Ovary (tissue), 10 donors: ENCODE measurements at places on chromosomes 5 and 9.

DNA sequence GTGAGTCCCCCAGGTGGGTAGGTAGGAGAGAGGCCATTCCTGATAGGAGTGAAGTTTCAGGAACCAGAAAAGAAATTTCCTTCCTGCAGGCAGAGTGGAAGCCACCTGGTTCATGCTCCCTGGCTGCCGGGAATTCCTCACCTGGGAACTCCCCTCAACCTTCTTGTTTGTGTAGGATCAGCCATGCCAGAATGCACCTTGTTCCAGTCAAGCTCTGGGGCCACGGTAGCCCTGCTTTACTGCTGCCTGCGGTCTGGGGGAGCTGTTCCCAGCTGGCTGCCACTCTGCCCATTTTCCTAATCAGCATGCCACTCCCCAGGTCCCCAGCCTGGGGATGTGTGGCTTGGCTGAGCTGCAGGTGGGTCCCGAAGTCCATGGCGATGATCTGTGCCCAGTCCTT lies 18.7 kb upstream of the B4GALT1 start:
- DNase-seq, result no peak
- no peaks in the 10 kb centered on the region for H3K36me3 ChIP-seq
- H3K4me1 ChIP-seq, result peaks cover 5% of the 10 kb centered on the region
- H3K27me3 ChIP-seq, result no peaks in the 10 kb centered on the region

DNA sequence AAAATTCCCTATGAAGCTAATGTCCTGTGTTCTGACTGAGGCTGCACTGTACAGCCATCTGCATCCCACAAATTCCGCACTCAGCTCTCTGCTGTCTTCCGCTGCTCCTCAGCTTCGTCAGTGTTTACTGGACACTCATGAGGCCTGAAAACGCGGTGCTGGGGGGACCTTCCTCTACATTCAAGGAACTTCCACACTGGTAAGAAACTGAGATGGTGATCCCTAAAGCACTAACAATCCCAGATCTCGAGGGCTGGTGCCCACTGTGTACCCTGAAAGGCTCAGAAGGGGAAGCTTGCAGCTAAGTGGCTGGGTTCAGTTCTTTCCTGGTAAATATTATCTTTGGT lies 117.9 kb downstream of the NRG2 start:
- H3K4me3 ChIP-seq, result no peak overlapping the region
- DNase-seq, result no peak
- peaks cover 2% of the 10 kb centered on the region for H3K4me1 ChIP-seq
- H3K36me3 ChIP-seq, result no peaks in the 10 kb centered on the region

- H3K27me3 ChIP-seq, result no peaks in the 10 kb centered on the region
- H3K27ac ChIP-seq, result peak overlapping the region; percentile 93
- H3K4me1 ChIP-seq, result peaks cover 66% of the 10 kb centered on the region
- no peak overlapping the region for H3K4me3 ChIP-seq
- no peaks in the 10 kb centered on the region for H3K36me3 ChIP-seq
Observed at GRCh38 chr9:121283080-121283398, 15.1 kb downstream of the GSN start.

GRCh38 chr5:154972476-154973080 lies 31.7 kb downstream of the MRPL22 start:
- H3K27me3 ChIP-seq, result no peaks in the 10 kb centered on the region
- H3K4me3 ChIP-seq, result no peak overlapping the region
- H3K36me3 ChIP-seq, result no peaks in the 10 kb centered on the region
- H3K27ac ChIP-seq, result no peak overlapping the region

DNA sequence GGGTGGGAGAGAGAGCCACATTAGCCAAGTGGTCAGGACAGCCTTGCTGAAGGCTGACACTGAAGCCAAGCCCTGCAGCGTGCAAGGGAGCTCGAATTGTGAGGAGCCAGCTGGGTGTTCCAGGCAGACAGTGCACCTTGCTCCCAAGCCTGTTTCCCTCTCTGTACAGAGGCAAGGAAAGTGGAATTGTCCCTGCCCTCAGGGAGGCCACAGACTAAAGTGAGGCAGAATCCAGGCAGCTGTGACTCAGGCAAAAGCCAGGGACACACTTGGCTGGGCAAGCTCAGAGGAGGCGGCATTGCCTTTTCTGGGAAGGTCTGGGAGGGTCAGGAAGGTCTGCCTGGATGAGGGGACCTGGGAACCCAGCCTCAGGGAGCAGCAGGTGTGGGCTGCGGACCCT lies 50.2 kb upstream of the LMX1B start:
- no peak for DNase-seq
- H3K27me3 ChIP-seq, result no peaks in the 10 kb centered on the region
- H3K27ac ChIP-seq, result no peak overlapping the region
- H3K4me1 ChIP-seq, result no peaks in the 10 kb centered on the region
- no peak overlapping the region for H3K4me3 ChIP-seq

DNA sequence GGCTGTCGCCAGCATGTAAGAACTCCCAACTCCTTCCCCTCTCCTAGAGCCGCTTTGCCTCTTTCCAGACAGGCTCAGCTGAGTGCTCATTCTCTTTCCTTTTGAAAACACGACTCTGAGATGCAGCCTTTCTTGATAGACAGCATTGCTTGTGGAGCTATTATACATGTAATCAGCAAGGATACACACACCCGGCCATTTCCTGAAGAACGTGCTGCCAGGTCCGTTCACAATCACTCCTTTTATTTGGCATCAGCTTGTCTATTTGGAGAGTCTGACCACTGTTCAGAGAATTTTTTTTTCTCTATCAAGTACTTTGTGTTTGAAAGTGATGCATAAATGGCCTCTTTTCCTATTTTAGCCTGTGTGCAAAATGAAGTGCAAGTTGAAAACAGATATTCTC lies 328.7 kb downstream of the MARCHF11 start:
- no peak for DNase-seq
- no peaks in the 10 kb centered on the region for H3K36me3 ChIP-seq
- H3K27me3 ChIP-seq, result no peaks in the 10 kb centered on the region

- H3K27me3 ChIP-seq, result no peaks in the 10 kb centered on the region
- H3K27ac ChIP-seq, result no peak overlapping the region
- no peak overlapping the region for H3K4me3 ChIP-seq
- H3K4me1 ChIP-seq, result peaks cover 12% of the 10 kb centered on the region
- no peak for DNase-seq
- H3K36me3 ChIP-seq, result no peaks in the 10 kb centered on the region
Observed at GRCh38 chr5:32506799-32507198, 62.3 kb upstream of the ZFR start.

DNA sequence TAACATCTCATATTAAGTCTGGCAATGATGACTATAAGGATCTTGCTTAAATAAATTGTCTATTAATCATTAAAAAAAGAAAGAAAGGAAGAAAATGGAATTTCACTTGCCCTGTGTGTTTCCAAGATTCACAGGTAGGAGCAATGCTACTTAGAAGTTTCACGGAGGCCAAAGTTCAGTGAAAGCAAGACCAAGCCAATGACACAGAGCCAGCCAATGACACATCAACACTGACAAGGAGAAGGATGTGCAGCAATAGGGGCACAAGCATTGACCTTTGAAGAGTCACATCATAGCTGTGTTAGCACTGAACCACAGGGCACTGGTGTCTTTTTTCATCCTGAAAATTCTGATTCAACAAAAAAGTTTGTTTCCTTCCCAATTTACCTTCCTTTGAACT lies 364.3 kb downstream of the PDE4D start:
- DNase-seq, result no peak
- no peak overlapping the region for H3K27ac ChIP-seq
- H3K4me1 ChIP-seq, result no peaks in the 10 kb centered on the region
- no peaks in the 10 kb centered on the region for H3K27me3 ChIP-seq

DNA sequence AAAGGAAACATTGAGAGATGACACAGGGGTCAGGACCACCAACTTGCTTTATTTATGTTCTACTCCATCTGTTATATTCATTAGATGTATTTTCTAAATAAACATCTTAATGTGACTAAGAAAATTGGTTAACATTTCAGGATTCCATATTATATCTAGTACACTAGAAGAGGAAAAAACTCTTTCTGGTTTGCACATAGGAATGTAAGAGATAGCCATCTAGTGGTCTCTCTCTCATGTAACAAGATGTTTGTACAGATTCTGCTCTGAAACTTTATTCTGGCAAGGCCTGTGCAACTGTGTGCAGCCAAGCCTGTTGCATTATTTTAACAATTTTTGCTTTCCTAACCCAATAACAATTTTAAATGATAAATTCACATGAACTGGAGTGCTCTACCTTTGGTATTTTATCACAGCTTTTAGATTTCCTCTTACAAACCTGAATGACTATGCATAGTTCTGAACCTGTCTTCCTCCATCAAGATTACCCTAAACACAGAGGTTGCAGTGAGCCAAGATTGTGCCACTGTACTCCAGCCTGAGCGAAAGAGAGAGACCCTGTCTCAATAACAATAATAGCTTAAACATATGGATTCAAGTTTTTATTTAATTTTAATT lies 148.2 kb downstream of the GIN1 start:
- H3K27me3 ChIP-seq, result no peaks in the 10 kb centered on the region
- DNase-seq, result no peak
- no peaks in the 10 kb centered on the region for H3K4me1 ChIP-seq
- H3K36me3 ChIP-seq, result no peaks in the 10 kb centered on the region
- H3K4me3 ChIP-seq, result no peak overlapping the region
- H3K27ac ChIP-seq, result no peak overlapping the region

GRCh38 chr5:66814146-66814991 lies 218.2 kb downstream of the MAST4 start:
- H3K27me3 ChIP-seq, result no peaks in the 10 kb centered on the region
- no peak overlapping the region for H3K27ac ChIP-seq
- no peak for DNase-seq
- H3K36me3 ChIP-seq, result no peaks in the 10 kb centered on the region
- H3K4me3 ChIP-seq, result no peak overlapping the region

DNA sequence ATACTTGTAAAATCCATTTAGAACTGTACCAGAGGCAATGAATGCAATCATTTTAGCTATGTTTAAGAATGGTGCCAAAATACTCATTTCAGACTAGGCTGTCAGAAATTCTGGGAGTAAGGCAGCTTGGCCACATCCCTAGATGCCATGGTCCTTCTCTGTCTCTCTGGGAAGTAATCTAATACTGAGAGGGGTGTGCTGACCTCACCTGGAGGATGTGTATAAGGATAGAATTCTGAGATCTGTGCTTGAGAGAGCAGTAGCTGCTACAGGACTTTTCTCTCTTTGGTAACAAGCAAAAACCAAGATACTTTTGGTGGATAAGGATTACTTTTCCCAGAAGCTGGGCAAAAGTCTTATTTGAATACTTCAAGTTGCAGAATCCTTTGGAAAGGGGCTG lies 68.1 kb upstream of the MRPS30 start:
- DNase-seq, result no peak
- H3K36me3 ChIP-seq, result no peaks in the 10 kb centered on the region
- no peaks in the 10 kb centered on the region for H3K4me1 ChIP-seq

DNA sequence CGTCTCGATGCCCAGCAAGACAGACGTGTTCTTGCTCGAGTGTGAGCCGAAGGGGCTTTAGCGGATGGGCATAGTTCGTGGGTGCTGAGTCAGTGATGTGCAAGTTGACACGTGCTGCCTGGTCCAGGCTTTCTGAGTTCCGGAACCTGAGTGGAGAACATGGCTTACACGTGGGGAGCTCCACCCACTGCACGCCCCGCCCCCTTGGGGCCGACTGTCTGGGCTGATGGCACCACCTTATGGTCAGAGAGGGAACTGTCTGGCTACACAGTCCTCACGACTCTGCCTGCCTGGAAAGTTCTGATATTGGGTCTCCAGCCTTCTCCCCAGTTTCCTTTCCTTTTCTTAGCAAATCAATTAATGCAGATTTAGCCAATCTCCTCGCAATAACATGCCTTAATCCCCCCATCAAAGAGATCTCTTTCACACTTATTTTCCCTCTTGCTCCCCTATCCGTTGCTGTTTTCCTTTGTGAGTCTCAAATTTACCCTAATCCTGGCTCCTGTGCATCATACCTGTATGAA lies 3.8 kb upstream of the STC2 start:
- no peak overlapping the region for H3K27ac ChIP-seq
- peak; percentile 90 for DNase-seq
- no peak overlapping the region for H3K4me3 ChIP-seq
- no peaks in the 10 kb centered on the region for H3K27me3 ChIP-seq

GRCh38 chr5:43409809-43410271 lies 2.4 kb downstream of the CCL28 start:
- H3K27me3 ChIP-seq, result no peaks in the 10 kb centered on the region
- H3K27ac ChIP-seq, result no peak overlapping the region
